Stimulated activated CD8-positive, alpha-beta memory T cell treated with anti-CD3 and anti-CD28 coated beads, Interleukin-2, amount 100 ng/mL, for 1 hour (primary cell): ENCODE measurements at places on chromosomes 7 and 10.

DNA sequence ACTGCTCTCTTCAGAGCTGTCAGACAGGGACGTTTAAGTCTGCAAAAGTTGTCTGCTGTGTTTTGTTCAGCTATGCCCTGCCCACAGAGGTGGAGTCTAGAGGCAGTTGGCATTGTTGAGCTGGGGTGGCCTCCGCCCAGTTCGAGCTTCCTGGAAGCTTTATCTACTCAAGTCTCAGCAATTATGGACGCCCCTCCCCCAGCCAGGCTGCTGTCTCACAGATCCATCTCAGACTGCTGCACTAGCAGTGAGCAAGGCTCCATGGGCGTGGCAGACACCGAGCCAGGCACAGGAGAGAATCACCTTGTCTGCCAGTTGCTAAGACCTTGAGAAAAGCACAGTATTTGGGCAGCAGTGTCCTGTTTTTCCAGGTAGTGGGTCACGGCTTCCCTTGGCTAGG, 98.1 kb downstream of the SDHAF3 start:
- no peak for DNase-seq

- DNase-seq, result no peak
These were observed 779 bp downstream of the IFIT2 start for GRCh38 chr10:89302625-89303024.

DNA sequence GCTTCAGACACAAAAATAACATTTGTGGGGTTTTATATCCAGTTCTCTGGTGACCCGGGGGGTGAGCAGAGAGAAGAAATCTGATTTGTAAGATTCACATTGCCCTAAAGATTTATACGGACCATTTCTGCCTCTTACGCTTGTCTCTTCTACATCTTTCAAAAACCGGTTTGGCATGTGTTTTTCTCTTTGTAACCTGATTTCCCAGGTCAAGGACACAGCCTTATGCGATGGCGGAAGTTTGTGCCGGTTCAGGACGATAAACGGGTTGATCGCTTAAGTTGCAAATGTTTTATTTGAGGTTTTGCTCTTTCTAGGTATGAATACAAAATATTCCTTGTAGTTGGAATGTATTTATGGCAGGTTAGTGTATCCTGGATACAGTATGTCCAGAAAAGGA, 61.6 kb upstream of the SH2B2 start:
- DNase-seq, result no peak

- no peak for DNase-seq
These were observed 19.2 kb downstream of the GNA12 start for GRCh38 chr7:2824678-2825461.

- no peak for DNase-seq
These were observed 1.3 kb downstream of the GALNT17 start for GRCh38 chr7:71133232-71133622.

DNA sequence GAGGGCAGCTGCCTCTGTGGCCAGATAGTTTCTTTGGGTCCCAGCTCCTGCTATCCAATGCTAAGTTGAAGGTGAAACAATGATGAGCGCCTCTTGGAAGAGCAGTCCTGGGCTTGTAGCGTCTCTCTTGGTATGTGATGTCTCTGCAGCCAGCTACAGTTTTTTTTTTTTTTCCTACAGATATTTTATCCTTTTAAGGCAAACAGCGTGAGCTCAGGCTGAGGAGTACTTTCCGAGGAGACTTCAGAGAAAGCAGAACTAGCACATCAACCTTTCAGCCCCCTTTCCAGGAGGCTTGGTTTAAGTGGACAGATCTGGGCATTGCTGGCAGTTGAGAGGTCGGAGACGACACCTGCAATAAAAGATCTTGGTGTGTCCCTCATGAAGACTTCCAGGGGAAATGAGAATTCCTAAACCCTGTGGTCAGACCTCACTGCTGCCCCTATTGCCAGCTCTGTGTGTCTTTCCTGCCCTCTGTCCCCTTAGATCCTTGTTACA, 9.1 kb downstream of the PRKG1 start:
- DNase-seq, result no peak

DNA sequence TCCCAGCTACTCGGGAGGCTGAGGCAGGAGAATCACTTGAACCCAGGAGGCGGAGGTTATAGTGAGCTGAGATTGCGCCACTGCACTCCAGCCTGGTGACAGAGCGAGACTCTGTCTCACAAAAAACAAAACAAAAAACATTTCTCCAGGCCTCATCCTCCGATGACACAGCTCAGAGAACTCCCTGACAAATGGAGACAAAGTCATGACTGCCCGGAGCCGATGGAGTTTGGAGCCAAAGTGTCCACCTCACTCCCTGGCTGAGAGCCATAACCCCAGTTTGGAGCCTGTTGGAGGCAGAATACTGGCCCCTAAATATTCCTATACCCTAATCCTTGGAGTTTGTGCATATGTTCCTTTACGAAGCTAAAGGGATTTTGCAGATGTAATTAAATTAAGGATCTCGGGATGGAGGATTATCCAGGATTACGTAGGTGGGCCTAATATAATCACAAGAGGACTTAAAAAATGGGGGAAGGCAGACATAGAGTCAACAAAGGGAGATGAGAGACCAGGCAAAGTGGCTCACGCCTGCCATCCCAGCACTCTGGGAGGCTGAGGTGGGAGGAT, 22.7 kb downstream of the SSC4D start:
- no peak for DNase-seq

- no peak for DNase-seq
These were observed 24.9 kb upstream of the PFKFB3 start for GRCh38 chr10:6177880-6178281.

GRCh38 chr10:68101066-68101465, 8.2 kb upstream of the MYPN start:
- DNase-seq, result no peak

DNA sequence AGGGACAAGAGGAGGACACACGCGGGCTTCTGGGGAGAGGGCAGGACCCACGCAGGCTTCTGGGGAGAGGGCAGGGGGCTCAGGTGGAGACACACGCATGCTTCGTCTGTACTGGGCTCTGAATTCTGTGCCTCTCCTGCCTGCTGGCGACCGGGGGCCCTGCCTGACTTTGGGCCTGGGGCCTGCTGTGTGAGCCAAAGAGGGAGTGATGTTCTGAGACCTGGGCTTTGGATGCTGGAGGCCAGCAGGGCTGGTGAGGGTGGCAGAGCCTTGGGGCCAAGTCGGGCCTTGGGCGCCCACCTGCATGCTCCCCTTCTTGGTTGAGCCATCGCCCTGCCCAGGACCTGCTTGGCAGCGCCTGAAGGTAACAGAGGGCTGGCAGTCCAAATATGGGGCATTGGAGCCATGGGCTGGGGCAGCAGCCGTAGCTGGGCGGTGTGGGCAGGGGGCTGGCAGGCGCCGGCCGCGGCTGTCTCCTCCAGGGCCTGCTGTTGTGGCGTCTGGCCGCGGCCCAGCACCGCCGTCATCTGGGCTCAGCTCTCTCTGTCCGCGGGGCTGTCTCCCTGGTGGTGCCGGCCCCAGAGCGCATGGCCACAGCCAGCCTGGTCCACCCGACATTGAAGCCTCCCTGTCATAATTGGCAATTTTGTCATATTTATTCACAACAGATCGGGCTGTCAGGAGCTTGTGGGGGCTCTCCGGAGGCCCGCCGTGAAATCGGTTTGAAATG, 78.9 kb downstream of the UNCX start:
- DNase-seq, result no peak

DNA sequence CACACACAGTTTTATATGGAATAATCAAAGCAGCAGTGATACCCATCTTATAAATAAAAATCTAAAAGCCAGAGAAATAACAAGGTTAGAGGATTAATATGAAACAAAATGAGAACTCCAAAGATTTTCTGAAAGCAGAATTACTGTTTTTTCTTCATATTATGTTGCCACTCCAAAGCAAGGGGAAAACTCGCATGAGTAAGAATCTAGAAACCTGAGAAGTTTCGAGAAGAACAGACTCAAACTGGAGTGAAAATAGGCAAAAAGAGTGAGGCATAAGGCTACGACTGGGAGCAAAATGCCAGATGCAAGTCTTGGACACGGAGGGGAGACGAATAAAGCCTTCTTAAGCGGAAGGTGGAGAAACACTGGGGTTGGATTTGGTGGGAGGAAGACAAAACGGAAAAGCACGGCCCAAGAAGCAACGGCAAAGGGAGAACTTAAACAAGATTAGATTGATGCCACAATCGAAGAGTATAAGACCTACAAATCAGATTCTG, 923 bp downstream of the TNPO3 start:
- no peak for DNase-seq

- DNase-seq, result no peak
These were observed 399.2 kb upstream of the AUTS2 start for GRCh38 chr7:69199041-69199440.

DNA sequence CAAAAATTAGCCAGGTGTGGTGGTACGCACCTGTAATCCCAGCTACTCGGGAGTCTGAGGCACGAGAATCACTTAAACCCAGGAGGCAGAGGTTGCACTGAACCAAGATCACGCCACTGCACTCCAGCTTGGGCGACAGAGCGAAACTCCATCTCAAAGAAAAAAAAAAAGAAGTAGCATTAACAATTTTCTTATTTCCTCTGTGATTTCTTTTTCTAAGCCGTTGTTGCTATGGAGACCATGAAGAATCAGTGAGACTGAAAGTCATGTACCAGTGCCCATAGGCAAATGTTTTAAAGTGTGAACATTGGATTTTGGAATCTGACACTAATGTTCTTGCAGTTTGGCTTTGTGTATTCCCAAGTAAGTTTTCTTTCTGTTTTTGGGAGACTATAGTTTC, 18.4 kb upstream of the MAP3K8 start:
- DNase-seq, result no peak

- no peak for DNase-seq
These were observed 33.7 kb upstream of the ERCC6 start for GRCh38 chr10:49572594-49573114.

DNA sequence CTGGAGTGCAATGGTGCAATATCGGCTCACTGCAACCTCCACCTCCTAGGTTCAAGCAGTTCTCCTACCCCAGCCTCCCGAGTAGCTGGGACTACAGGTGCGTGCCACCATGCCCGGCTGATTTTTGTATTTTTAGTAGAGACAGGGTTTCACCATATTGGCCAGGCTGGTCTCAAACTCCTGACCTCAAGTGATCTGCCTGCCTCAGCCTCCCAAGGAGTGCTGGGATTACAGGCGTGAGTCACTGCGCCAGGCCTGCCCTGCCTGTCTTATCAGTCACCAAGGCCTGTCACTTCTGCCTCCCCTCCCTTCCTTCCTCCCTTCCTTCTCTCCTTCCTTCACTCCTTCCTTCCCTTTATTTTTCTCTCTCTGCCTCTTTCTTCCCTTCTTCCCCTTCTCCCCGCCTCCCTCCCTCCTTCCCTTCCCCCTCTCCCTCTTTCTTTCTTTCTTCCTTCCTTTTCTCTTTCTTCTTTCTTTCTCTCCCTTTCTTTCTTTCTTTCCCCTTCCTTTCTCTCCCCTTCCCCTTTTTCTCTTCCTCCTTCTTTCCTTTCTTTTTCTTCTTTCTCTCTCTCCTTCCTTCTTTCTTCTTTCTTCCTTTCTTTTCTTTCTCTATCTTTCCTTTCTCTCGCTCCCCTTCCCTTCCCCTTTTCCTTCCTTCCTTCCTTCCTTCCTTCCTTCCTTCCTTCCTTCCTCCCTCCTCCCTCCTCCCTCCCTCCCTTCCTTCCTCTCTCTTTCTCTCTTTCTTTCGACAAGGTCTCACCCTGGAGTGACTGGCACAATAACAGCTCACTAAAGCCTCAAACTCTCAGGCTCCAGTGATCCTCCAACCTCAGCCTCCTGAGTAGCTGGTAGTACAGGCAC, 3.1 kb upstream of the ST7 start:
- DNase-seq, result no peak

DNA sequence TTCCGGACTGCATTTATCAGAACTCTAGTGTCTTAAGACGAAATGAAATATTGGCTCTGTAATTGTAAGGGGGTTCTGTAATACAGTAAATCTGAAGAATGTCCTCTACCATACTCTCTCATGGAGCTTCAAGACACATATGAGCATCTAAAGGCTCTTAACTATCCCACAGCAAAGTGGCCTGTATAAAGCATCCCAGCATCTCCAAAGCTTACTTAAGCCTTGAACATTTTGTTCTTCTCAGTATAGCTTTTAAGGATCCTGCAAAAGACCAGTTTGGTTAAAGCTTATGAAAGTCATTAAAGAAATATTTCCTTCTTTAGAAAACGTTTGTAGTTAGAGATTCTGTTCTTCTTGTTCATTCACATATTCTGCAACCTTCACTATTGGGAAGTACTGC, 75.1 kb downstream of the HGF start:
- DNase-seq, result no peak

DNA sequence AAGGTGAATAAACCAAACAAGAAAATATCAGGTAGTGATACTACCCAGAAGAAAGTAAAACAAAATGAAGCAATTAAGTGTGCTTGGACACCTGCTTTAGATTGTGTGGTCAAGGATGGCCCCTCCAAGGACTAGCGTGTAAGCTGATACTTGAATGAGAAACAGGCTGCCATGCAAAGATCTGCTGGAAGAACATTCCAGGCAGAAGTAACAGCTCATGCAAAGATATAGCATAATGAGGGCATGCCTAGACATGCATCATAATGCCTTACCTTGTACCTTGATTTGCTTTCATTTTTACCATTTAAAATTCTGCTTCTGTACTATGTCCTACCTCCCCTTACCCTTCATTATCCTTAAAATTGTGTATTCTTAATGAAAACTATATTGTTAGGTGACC, 74.8 kb upstream of the HDAC9 start:
- no peak for DNase-seq

DNA sequence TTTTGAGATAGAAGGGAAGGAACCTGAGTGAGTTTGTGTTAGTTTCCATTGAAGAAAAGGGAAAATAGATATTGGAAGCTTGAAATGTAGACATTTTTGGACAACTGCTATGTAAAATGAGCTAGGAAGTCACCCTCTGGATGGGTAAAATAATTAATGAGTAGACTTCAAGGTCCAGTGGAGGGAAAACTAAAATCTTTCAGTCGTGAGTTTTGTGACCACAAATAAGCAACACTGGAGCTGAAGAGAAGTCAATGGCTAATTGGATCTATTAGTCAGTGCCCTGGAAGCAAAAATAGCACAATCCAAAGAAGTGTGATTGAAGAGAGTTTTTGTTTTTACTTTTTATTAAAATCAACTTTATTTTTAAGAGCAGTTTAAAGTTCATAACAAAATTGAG, 123.4 kb downstream of the MYO3A start:
- no peak for DNase-seq

DNA sequence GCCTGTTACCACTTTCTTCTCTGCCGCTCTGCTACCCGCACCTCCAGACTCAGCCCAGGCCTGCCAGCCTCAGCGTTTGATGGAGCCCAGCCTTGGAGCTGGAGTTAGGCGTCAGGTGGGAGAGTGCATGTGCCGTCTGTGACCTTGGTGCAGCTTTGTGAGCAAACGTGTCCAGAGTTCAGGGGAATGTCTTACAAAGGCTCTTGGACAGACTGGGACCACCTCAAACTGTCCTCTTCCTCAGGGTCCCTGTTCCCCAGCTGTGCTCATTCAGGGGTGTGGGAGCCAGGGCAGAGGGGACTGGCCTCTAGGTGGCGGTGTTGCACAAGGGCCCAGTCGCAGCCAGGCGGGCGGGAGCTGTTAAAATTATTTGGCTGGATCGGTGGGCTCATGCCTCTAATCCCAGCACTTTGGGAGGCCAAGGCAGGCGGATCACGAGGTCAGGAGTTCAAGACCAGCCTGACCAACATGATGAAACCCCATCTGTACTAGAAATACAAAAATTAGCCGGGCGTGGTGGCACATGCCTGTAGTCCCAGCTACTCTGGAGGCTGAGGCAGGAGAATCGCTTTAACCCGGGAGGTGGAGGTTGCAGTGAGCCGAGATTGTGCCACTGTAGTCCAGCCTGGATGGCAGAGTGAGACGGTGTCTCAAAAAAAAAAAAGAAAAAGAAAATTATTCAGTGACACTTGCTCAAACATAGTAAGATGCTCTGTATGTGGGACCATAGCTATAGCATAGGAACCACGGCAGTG, 89.2 kb downstream of the ADCY1 start:
- no peak for DNase-seq

GRCh38 chr7:108181073-108181985, 51.2 kb upstream of the LAMB4 start:
- no peak for DNase-seq
